Type B pancreatic cell (in vitro differentiated cells): ENCODE measurements at places on chromosomes 13 and 19. TPM values are rescaled to one million over a fixed set of nuclear protein-coding genes. Genes with fewer than 3 reads are reported as not detected.
A peak's percentile ranks its signal among the peaks of the same experiment; 100 is the strongest.

GRCh38 chr19:10557603-10558197 lies 8.1 kb downstream of the KRI1 start:
- H3K27ac ChIP-seq = no peak overlapping the region
- H3K4me3 ChIP-seq = no peak overlapping the region
- no peaks in the 10 kb centered on the region for H3K36me3 ChIP-seq
- H3K27me3 ChIP-seq = no peaks in the 10 kb centered on the region
- no peak for DNase-seq

DNA sequence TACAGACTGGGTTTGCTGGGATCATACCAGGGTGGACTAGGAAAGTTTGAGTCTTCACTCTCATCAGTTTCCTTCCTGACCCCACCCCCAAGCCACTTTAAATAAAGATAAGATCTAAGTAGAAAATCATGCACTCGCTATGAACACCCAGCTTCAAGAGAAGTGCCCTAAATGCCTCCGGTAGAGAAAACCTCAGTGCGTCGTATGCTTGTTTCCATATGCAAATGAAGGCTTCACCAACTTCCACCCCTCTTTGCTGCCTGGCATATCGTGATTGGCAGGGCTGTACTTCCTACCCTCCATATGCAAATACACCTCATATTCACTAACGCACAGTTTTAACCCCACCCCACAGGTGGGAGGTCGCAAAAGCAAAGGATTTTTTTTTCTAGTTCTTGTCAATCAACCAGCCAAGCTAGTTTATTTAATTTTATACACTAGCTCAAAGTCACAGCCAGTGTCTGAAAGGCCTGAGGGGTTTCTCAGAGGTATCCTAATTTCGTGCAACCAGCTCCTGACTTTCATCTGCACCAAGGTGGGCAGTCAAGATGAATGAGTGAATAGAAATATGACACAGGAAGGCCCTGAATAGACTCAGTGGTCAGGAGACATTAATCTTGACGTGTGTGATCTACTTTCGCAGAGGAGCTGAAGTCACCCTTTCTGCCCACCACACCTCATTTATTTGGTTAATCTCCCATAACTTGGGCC lies 121.1 kb upstream of the TSHZ3 start:
- peak; percentile 29 for DNase-seq
- no peak overlapping the region for H3K4me3 ChIP-seq
- no peak overlapping the region for H3K27ac ChIP-seq
- no peaks in the 10 kb centered on the region for H3K36me3 ChIP-seq

GRCh38 chr13:40101708-40102359 lies 446.4 kb downstream of the COG6 start:
- H3K4me1 ChIP-seq = no peaks in the 10 kb centered on the region
- H3K27ac ChIP-seq = no peak overlapping the region
- DNase-seq = no peak
- peaks cover 3% of the 10 kb centered on the region for H3K27me3 ChIP-seq
- no peak overlapping the region for H3K4me3 ChIP-seq

DNA sequence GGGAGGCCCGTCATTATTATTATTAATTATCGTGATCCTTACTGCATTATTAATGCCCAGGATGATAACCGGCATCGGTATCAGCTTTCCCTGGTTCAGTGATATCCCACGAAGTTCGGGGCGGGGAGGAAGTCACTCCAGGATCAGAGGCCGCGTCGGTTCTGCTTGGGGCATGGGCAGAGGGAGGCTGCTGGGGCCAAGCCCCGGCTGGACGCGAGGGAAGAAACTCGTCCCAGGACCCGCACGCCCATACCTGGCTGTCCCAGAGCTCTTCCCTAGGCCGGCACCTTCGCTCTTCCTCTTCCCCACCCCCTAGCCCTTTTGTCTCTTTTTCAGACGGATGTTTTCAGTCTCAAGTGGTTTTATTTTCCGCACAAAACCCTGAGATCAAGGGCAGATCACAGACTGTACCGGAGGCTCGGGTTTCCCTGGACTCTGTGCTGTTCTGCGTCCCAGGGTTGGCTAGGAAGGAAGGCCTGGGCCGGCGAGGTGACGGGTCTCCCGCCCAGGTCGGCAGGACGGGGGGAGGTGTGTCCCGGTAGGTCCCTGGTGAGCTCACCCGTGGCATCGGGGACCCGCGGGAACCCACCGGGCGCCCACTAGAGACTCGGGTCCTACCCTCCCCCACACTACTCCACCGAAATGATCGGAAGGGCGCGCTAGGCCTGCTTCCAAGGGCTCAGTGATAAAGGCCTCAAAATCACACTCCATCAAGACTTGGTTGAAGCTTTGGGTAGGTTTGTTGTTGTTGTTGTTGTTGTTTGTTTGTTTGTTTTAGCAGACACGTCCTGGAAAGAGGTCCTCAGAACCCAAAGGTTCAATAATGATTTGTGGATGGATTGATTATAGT lies 7.9 kb downstream of the ZIC2 start:
- DNase-seq = no peak
- peaks cover 12% of the 10 kb centered on the region for H3K36me3 ChIP-seq
- peaks cover 94% of the 10 kb centered on the region for H3K27me3 ChIP-seq
- H3K4me1 ChIP-seq = peaks cover 15% of the 10 kb centered on the region
- peak overlapping the region; percentile 83 for H3K4me3 ChIP-seq

GRCh38 chr19:47776568-47776967 lies 1.9 kb upstream of the SELENOW start:
- peaks cover 5% of the 10 kb centered on the region for H3K36me3 ChIP-seq
- DNase-seq = no peak
- no peaks in the 10 kb centered on the region for H3K27me3 ChIP-seq
- peaks cover 14% of the 10 kb centered on the region for H3K4me1 ChIP-seq

GRCh38 chr19:7861619-7862412 lies 12.4 kb downstream of the PRR36 start:
- DNase-seq = peak; percentile 67
- no peaks in the 10 kb centered on the region for H3K36me3 ChIP-seq
- H3K27me3 ChIP-seq = peaks cover 19% of the 10 kb centered on the region
- H3K4me3 ChIP-seq = peak overlapping the region; percentile 83

GRCh38 chr13:113178896-113179167 lies 20.4 kb downstream of the PROZ start:
- H3K4me1 ChIP-seq = no peaks in the 10 kb centered on the region
- peaks cover 44% of the 10 kb centered on the region for H3K36me3 ChIP-seq
- no peak overlapping the region for H3K4me3 ChIP-seq
- no peak overlapping the region for H3K27ac ChIP-seq
- DNase-seq = no peak

Gene CLEC17A
- not detected in 2 replicates for total RNA-seq

Gene SULT2B1
- 0.77 and 5.3 TPM in 2 replicates for total RNA-seq
